ENCODE measurements at places on chromosomes 16 and 17.

- DNase-seq, result no peak
Measured at GRCh38 chr17:83199500-83200201, 120.2 kb downstream of the METRNL start.

DNA sequence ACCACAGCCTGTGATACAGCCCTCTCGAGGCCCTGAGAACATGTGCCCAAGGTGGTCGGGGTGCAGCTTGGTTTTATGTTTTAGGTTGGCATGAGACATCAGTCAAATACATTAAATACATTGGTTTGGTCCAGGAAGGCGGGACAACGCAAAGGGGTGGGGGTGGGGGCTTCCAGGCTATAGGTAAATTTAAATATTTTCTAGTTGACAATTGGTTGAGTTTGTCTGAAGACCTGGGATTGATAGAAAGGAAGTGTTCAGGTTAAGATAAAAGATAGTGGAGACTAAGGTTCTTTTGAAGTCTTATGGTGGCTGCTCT, 1.2 kb upstream of the ZKSCAN2 start:
- DNase-seq, result no peak

GRCh38 chr17:42389899-42390298, 1.7 kb upstream of the STAT3 start:
- DNase-seq, result no peak

DNA sequence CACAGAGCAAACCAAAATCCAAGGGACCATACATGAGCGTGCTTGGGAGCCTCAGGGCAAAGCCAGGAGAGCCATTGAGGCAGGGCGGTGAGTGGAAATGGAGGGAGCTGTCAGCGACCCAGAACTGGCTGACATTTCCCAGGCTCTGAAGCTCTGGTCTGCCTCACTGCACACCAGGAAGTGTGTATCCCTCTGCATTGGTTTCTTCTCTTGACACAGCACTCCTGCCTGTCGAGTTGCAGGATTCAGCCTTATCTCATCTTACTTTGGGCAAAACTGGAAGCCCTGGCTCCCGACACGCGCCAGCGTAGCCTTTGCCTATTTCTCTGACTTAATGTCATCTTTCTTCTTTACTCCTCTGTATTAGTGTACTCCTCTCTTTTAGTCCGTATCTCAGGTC, 144.7 kb upstream of the HS3ST3A1 start:
- DNase-seq, result no peak

GRCh38 chr16:89890886-89891657, 17.7 kb downstream of the TCF25 start:
- no peak for DNase-seq

GRCh38 chr17:46020023-46020761, 21.1 kb downstream of the STH start:
- no peak for DNase-seq

GRCh38 chr16:55949518-55949917, 74.3 kb upstream of the CES5A start:
- DNase-seq, result no peak

DNA sequence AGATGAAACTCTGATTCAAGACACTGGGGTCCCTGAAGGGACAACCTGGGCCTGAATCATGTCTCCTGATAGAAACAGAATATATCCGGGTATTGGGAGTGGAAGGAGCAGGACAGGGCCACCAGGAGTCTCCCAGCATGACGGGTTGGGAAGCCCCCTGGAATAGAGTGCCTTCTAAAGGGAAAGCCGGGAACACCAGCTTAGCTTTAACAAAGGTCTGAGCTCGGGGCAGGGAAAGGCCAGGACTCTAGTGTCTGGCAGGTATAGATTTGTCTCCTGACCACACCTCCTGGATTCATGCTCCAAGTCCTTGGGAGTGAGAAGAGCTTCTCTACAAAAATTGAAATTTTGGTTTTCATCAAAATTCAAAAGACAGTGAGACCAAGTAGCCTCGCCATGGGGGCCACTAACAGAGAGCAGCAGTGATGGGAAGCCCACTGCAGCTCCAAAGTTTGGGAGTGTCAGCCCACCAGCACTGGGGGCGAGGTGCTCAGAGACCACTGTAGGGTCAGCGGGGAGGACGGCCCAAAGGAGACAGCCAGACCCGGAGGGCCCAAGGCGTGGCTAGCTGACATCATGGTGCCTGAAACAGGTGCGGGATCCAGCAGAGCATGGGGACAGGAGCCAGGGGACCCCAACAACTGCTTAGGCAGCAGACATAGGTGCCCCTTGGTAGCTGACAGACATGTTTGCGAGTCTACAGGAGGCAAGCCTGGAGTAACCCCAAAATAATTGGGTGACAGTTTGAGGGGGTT, 81.0 kb downstream of the C16orf78 start:
- DNase-seq, result no peak

DNA sequence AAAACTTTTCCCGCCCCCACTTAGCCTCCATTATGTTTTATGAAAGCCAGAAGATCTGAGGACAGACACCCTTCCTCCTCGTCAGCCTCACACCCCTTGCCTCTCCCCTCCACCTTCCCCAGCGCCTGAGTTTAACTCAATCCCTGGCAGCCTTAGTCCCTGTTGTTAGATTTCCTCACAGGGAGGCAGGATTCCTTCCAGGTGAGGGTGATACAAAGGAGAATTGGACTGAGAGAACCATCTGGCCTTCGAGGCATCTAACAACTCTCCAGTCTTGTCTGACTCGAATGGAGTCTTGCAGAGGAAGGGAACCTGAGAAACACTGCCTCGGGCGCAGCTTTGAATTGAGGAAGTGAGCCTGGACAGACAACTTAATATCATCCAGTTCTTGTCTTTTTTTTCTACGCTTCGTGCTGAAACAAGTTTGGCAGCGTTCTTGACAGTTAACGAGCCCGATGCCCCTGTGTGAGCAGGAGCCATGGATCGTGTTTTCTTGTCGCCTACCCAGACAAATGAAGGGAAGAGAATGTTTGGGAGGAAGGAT, 1.3 kb upstream of the ZNF768 start:
- no peak for DNase-seq

GRCh38 chr16:22266546-22266945, 30.7 kb upstream of the POLR3E start:
- no peak for DNase-seq

- DNase-seq, result no peak
Measured at GRCh38 chr17:163514-164098, 17.8 kb downstream of the DOC2B start.

DNA sequence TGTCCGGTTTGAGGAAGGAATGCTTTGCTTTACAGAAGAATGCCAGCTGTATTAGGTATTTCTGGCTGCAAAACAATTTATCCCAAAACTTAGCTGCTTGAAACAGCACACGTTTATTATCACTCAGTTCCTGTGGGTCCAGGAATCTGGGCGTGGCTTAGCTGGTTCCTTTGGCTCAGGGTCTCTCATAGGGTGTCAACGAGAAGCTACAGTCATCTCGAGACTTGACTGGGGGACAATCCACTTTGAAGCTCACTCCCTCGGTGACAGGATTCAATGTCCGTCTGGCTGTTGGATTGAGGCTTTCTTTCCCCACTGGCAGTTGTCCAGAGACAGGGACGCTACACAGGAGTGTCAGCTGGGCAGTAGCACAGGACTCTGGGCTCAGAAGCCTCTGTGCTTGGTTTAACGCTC, 9.6 kb upstream of the RHBDF2 start:
- DNase-seq, result no peak

GRCh38 chr16:85329059-85329812, 217.0 kb upstream of the CIBAR2 start:
- peak; percentile 51 for DNase-seq

DNA sequence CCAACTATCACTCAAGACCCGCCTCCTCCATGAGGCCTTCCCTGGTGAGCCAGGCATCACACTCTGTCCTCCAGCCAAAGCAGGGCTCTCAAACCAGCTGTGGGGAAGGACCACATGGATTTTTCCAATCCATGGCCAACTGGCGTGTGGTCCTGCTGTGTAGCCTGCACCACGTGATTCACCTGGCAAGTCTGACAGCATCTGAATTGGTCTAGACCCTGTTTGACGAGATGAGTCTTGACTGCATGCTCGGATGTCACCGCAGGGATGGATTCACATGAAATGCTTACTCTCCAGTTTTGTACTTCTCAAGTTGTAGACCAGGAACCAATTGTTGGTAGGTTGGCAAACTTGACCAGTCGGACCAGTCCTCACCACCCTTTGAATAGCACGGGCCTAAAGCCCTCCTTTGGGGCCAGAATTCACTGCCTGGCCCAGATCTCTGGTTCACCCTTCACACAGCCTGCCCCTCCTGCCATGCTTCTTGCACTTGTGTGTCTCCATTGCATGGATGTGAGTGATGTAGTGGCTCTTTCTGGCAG, 9.9 kb downstream of the CRHR1 start:
- no peak for DNase-seq

GRCh38 chr16:76464955-76465620, 187.9 kb downstream of the CNTNAP4 start:
- no peak for DNase-seq

GRCh38 chr17:29572691-29573557, 4.4 kb downstream of the TP53I13 start:
- no peak for DNase-seq

DNA sequence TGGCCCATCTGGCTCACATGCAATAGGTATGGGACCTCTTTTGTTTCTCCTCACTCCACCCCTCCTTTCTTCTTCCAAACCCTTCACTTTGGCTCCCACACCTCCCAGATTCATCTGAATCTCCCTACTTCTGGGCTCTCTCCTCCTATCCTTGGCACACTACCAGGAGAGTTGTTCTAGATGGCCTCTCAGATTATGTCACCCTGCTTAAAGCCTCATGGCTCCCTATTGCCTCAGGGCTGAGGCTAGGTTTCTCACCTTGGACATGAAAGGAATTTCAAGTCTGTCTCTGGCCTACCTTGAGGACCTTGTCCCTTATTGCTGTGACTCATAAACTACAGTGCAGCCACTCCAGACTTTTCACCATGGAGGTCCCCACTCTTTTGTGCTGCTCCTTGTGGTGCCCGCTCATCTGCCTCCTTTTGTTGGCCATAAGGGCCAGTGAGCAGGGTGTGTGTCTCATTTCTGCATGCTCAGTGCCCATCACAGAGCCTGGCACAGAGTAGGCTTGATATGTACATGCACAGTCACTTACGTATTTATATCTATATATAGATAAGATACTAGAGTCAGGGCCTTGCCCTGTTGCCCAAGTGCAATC, 1.0 kb upstream of the MFAP4 start:
- DNase-seq, result peak; percentile 96

DNA sequence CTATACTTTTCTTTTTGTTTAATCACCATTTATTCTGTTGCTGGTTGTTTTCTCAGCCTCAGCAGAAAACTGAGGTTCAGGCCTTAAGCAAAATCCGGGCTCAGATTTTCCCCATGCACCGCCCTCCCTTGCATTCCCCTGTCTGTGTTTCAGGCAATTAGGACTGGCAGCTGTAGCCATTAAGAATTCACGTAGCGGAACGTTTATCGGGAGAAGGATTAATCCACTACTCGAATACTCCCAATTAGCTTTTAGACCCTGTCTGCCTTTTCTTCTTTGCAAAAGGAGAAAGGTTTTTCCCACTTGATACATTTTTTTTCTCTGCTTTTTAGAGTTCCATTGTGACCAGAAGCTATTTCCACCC, 173.1 kb downstream of the RPTOR start:
- no peak for DNase-seq

All from NCI-H446 treated with DMSO at 0.1 percent for 48 hours (cell line).